ENCODE measurements at places on chromosomes 2 and 18.

DNA sequence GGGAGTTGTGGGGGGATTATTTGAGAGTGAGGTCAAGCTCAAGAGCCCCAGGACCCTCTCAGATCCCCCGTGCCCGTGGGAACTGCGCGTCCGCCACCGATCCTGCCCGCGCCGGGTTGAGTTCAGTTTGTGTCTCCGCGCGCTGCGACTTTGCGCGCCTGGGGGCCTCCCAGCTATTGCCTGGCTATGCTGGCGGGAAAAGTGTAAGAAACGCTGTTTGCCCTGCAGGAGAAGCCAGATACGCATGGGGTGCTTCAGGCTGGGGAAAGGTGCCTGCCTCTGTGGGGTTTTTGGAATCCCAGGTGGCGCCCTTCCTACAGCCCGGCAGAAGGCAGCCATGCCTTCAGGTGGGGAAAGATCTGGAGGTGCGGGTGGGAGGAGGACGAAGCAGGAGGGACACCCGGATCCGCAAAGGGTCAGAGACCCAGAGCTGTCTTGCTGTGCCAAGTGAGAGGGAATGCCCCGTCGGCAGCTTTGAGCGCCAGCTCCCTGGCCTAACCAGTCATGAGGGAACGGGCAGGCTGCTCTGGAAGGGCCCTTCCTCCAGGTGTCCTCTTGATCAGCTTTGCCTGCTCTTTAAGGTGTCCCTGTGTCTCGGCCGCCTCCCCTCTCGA lies 22.5 kb downstream of the TEX44 start:
- DNase-seq: no peak

- DNase-seq: no peak
Measured at GRCh38 chr2:44736270-44736942, 205.1 kb upstream of the SIX3 start.

DNA sequence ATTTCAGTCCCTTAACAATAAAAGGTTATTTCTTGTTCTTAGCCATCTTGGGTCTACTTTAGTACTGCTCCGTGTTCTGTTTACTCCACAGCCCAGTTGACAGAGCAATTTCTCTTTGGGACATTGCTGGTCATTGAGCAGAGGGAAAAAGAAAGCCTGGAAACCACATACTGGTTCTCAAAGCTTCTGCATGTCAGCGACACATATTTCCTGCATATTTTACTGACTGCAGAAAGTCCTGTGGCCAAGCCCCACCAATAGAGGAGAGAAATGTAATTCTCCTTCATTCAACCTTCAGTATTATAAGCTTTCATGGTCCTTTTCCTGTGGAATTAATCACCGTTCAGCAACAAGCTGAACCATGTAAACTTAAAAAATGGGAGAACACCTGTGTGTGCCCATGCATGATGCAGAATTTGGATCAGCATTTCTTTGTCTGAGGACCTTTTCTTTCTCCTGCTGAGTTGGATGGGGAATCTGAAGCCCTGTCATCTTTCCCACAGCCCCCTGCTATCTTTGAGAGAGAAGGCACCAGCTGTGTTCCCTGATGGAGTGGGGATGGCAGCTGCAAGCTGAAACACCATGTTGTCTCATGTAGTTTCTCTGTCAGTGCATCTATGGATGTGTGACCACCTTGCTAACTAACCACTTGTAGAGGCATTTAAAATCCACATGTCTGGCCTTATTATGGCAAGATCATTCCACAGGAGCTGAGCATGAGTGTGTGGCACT lies 431.6 kb downstream of the MEIS1 start:
- no peak for DNase-seq

DNA sequence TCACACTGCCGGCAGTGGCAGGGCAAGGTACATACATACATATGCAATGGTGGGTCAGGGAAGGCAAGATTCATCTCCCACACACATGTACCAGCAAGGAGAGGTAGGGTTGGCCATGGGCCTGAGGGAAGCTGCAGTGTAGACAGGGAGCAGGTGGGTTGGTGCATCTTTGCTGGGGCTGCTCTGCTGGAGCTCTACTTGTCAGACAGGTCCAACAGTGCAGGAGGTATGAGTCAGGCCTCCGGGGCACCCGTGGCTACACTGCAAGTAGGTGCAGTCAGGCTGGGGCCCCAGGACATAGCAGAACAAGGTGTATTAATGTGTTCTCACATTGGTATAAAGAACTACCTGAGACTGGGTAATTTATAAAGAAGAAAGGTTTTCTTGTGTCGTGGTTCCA lies 281.1 kb upstream of the COL3A1 start:
- no peak for DNase-seq

- no peak for DNase-seq
Measured at GRCh38 chr18:55095584-55095983, 136.3 kb upstream of the CCDC68 start.

Data from MM.1S (cell line).